ENCODE measurements at places on chromosomes 3 and 15. TPM values are rescaled to one million over a fixed set of nuclear protein-coding genes. Genes with fewer than 3 reads are reported as not detected.

DNA sequence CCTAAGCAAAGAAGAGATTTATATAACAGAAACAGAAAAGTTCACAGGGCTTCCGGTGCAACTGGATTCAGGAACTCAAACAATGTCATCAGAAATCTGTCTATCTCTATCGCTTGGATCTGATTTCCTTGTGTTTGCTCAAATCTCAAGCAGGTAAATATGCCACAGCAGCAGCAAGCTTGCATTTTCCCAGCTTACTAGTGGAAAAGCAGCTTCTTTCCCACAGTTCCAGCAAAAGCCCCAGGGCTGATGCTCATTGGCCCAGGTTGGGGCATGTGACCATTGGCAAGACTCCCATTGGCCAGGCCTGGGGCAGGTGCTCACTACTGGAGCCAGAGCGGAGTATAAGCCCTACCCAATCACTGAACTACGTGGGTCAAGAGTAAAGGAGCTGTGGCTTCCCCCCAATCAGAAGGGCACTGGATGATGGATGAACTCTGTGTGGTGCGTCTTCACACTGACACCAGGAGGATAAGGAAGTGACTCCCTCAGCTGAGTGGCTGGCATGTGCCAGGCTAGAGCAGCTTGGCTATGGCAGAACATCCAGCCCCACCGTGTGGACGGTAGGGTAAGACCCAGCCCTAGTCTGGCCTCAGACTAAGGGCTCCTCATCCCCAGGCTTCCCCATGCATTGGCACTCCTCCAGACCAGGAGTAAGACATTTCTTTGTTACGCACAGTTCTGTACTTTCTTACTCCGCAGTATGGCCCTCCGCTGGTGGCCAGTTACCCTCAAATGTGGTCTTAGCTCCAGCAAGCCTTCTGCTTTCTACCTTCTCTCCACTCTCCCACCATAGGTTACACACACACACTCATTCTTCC is 13.1 kb upstream of the VIPR1 start:
- no peak for DNase-seq

- no peak for DNase-seq
Measured at GRCh38 chr15:52161406-52161966, 29.7 kb downstream of the GNB5 start.

The UTS2B gene
- total RNA-seq, result 8.1 TPM

The CKMT1A gene
- 0.78 TPM for total RNA-seq

The EOMES gene
- not detected for total RNA-seq

Data from Caki2 (cell line).